Activated gamma-delta T cell treated with Interleukin-2 at 50 U/mL for 16 hours (primary cell): ENCODE measurements at places on chromosomes 16 and 17.

DNA sequence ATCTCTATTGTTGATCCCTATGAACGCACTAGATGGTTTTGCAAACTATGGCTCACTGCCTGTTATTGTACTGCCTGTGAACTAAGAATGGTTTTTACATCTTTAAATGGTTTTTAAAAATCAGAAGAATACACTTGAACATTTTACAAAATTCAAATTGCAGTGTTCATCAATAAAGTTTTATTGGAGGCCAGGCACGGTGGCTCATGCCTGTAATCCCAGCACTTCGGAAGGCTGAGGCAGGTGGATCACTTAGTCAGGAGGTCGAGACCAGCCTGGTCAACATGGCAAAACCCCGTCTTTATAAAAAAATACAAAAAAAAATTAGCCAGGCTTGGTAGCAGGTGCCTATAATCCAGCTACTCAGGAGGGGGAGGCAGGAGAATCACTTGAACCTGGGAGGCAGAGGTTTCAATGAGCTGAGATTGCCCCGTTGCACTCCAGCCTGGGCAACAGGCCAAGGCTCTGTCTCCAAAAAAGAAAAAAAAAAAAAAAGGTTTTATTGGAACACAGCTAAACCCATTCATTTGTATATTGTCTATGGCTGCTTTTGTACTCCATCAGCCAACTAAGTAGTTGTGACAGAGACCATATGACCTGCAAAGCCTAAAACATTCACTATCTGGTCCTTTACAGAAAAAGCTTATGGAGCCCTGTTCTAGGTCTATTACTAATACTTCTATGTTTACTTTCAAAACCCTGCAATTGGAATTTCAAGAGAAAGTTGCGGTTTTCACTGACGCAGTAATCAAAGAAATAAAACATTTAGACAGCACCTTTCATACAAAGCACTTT lies 18.9 kb downstream of the IKZF3 start:
- DNase-seq, result no peak

DNA sequence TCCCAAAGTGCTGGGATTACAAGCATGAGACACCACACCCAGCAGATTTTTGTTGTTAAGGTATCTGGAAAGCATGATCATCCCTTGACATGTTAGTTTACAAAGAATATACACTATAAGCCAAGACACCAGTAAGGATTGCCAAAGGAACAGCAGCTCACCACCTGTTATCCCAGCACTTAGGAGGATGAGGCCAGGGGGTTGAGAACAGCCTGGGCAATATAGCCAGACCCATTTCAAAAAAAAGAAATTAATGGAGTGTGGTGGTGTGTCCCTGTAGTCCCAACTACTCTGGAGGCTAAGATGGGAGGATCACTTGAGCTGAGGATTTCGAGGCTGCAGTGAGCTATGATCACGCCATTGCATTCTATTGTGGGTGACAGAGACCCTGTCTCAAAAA lies 5.1 kb downstream of the ANKRD40CL start:
- no peak for DNase-seq

DNA sequence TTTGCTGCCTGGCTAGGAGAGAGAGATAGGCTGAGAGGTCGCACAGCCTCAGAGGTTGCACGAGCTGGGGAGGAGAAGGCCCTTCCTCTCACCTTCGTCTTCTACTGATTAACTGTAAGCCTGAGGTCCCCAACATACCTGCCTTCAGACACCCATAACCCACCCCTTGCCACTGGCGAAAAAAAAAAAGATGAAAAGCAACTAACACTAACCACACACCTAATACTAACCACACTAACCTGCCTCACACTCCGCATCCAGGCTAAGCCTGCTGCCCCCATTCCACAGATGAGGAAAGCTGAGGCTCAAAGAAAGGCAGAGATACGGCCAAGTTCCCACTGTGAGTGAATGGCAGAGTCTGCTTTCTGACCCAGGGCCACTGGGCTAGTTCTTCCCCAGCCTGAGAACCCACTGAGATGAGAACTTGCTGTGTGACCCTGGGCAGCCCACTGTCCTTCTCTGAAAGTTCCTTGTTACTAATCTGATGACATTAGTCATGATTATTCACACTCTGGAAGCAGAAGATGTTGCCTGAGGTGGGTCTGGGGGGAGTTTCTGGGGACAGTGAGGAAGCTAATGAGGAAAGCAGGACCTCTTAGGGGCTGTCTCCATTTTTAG lies 4.6 kb downstream of the IL21R start:
- DNase-seq, result no peak

DNA sequence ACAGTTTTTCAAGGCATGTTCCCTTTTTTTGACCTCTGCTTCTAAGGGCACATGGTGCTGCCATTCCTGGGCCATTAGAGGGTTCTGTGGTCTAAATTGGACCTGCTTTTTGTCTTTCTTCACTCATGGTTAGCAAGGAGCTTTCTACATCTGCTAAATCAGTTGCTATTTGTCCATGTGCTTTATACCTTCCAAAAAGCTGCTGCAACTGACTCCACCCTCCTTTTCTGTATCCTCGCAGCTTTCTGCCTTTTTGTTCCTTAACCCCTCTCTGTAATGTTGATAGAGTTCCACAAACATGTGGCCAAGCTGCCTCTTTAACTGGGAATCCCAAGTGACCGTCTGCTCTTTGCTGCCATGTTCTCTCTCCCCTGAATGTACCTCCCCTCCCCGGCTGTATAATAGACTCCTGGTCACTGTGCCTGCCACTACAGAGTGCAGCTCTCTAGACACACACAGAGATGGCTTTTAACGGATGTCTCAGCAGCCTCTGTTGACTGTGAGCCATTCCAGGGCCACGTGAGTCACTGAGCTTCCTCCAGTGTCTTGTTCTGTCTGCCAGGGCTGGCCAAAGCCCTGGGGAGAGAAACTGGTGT lies 57.4 kb upstream of the TEKT3 start:
- no peak for DNase-seq

- DNase-seq, result no peak
Observed at GRCh38 chr16:50400967-50401348, 32.2 kb upstream of the BRD7 start.

DNA sequence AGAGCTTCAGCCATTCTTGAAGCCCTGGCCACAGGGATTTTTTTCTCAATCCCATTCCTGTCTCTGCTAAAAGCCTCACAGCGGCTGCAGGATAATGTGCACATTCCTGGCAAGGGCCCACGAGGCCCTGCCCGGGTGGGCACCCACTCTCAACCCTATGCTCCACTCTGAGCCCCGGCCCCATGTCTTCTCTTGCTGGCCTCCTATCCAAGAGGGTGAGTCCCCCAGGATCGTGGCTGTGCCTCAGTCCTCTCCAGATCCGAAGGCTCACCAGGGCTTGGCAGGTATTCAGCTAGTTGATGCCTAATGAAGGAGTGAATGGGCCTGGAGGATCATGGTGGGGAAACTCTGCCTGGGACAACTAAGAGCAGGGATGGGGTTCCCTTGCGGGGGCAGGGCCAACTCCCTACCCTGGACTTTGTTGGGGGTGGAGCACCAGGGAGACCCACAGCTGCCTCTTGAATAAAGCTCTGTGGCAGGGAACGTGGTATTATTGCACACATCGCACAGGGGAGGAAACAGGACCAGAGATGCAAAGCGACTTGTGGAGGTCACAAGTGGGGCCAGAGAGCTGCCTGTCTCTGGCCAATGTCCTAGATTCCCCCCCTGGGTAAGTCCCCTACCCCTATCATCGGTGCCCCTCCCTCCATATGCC lies 5.4 kb downstream of the ARHGAP27 start:
- no peak for DNase-seq

DNA sequence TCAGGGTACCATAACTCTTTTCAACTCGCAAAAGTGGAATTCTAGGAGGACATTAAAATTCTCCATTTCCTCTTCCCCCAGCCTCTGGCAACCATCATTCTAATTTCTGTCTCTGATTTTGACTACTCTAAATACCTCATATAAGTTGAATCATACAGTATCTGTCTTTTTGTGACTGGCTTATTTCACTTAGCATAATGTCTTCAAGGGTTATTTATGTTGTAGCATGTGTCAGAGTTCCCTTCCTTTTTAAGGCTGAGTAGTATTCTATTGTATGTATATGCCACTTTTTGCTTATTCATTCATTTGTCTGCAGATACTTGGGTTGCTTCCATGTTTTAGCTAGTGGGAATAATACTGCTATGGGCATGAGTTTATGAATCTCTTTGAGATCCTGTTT lies 12.0 kb downstream of the RNF135 start:
- no peak for DNase-seq

DNA sequence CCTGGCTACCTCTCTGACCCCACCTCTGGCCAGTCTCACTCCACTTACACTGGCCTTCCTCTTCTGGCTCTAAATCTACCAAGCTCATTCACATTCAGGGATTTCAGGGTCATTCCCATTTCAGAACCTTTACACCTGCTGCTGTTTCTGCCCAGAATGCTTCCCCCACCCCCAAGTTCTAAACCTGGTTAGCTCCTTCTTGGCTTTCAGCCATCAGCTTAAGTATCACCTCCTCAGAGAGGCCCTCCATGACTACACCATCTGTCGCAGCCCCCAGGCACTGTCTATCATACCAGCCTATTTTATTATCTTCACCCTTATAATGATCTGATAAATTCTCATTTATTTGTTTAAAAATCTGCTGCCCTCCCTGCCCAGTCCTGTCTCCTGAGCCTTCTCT lies 23.3 kb upstream of the NGFR start:
- no peak for DNase-seq

DNA sequence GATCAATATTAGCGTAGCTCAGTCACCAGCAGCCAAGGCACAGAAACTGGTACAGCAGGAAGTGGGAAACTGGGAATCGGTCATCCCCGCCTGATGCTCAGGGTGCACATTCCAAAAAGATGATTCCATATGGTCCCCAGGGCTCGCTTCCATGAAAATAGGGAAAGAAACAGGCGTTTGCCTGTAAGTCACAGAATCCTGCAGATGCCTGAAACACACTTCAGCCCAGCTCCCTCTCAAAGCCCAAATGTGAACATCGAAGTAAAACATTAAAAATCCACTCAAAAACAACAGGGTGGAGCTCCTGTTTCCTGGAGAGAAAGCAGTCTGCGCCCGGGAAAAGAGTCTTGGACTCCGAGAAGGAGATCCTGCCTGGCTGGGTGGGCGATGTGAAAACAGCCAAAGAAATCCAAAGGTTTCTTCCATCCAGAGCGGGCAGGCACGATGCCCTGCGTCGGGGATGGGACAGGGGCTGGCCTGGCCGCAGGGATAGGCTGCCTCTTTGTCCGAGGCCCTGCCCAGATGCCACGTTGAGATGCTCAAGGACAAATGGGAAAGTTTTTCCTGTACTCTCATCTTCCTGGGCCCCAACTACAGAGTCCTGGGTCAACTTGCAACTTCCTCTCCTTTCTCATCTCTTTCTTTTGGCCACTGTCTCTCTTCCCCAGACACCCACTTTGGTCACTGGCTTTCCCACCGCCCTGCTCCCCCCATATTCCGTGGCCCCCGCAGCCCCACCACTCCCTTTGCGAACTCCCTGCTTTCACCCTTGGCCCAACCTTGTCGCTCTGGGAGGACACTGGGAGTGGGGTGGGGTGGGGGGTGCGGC lies 743 bp downstream of the WIPI1 start:
- no peak for DNase-seq

- no peak for DNase-seq
Observed at GRCh38 chr17:8362651-8363332, 13.7 kb downstream of the KRABD2 start.

DNA sequence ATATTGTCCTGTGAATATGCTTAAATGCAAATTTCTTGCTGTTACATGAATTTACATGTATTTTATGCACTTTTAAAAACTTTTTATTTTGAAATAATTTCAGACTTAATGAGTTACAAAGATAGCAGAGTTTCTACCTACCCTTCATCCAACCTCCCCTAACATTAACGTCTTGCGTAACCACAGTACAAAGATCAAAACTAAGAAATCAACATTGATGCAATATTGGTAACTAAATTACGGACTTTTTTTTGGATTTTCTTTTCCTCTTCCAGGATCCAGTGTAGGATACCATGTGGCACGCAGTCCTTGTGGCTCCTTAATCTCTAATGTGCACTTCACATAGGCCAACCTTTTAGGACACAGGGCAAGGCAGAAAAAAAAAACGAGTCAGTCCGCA lies 124.9 kb downstream of the ABCC12 start:
- DNase-seq, result no peak

- no peak for DNase-seq
Observed at GRCh38 chr17:81396278-81396721, 1.0 kb downstream of the BAHCC1 start.

- DNase-seq, result no peak
Observed at GRCh38 chr16:66079671-66080334, 286.7 kb upstream of the CDH5 start.

DNA sequence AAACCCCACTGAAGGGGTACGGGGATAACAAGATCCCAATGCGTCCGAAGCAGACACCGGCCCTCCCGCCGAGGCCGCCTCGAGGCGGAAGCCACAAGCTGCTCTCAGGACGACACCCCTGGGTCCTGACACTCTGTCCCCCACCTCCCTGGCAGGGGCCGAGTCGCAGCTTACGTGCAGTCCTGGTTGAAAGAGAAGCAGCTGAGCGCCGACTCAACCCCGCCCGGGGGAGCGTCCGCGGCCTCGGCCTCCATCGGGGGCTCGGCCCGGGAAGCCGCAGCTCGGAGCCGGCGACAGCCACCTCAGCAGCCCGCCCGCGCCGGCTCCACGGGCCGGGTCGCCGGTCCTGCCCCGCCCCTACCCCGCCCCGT lies at the start of gene WIPI1:
TSS of gene WIPI1 (minus strand) at position 329 of the 371 bp plus-strand sequence. CDS start at position 254, 75 bp downstream.
- no peak for DNase-seq

GRCh38 chr16:67549240-67549639 lies 13.1 kb upstream of the CTCF start:
- DNase-seq, result no peak

GRCh38 chr17:3972281-3972731 lies 8.1 kb upstream of the ATP2A3 start:
- no peak for DNase-seq

GRCh38 chr17:17667947-17668346 lies 13.3 kb upstream of the RAI1 start:
- DNase-seq, result no peak

DNA sequence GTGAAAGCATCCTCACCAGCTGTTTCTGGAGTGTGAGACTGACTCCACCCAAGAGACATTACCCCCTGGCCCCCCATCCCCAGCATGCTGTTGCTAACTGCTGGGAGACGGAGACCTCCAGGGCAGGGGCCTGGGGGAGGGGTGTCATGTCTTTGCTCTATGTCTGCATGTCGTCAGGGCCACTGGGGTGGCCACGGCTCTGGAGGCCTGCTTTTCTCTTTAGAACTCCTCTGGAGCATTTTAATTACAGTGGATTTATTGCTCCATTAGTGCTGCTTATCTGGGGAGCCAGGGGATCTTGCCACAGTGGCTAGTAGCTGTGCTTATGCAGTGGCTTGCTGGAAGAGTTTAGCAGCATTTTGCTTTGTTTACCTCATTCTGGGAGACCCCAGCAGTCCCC lies 32.3 kb downstream of the CLEC16A start:
- DNase-seq, result no peak

GRCh38 chr16:65075877-65076276 lies 46.0 kb downstream of the CDH11 start:
- no peak for DNase-seq

GRCh38 chr16:50326835-50327465 lies 41.8 kb downstream of the BRD7 start:
- DNase-seq, result peak; percentile 75

- DNase-seq, result no peak
Observed at GRCh38 chr17:28124962-28125361, 82.5 kb downstream of the NLK start.

- DNase-seq, result no peak
Observed at GRCh38 chr16:5001571-5001970, 32.2 kb downstream of the NAGPA start.
